ENCODE measurements at places on chromosomes 4 and X. TPM values are rescaled to one million over a fixed set of nuclear protein-coding genes. Genes with fewer than 3 reads are reported as not detected.

- no peak for DNase-seq
Observed at GRCh38 chr4:164892018-164892417, 15.0 kb downstream of the APELA start.

GRCh38 chr4:104596189-104596588 lies 101.5 kb upstream of the CXXC4 start:
- DNase-seq: no peak

DNA sequence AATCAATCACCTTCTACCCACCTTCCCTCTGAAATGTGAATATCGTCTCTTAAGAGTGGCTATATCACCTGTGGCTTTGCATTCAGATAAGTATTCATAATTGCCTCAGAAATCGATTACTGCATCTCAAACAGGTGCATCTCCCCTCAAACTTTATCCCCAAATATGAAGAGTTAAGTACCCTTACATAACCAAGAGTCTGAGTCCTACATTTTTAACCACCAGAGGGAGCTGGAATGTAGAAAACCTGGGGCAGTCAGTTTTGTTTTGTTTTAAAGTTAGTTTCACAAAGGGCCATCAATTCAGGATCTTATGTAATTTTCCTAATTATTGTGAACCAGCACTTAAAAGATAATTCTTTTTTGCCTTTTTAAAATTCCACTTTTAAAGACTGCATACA lies 5.7 kb downstream of the TCEANC start:
- no peak for DNase-seq

DNA sequence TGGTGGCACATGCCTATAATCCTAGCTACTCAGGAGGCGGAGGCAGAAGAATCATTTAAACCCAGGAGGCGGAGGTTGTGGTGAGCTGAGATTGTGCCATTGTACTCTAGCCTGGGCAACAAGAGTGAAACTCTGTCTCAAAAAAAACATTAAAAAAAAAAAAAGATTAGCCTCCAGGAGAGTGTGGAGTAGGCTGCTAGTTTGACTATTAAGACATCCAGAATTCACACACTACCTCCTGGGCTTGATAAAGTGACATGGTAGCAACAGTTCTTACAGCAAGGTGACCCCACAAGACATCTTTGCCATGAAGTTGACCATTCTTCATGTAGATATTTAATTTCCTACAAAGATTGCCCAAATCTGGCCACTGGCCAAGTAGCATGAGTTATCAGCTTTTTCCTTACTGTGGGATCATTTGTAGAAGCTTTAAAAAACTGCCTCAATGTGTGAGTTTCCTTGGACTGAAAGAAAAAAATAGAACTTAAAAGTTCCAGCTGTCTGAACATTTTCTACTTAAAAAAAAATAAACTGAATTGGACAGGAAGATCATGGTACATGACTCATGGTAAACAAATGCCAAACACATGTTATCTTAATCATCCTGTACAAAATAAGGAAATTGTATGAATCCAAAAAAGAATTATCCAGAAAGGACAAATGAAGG lies 35.3 kb upstream of the SPRY1 start:
- no peak for DNase-seq

DNA sequence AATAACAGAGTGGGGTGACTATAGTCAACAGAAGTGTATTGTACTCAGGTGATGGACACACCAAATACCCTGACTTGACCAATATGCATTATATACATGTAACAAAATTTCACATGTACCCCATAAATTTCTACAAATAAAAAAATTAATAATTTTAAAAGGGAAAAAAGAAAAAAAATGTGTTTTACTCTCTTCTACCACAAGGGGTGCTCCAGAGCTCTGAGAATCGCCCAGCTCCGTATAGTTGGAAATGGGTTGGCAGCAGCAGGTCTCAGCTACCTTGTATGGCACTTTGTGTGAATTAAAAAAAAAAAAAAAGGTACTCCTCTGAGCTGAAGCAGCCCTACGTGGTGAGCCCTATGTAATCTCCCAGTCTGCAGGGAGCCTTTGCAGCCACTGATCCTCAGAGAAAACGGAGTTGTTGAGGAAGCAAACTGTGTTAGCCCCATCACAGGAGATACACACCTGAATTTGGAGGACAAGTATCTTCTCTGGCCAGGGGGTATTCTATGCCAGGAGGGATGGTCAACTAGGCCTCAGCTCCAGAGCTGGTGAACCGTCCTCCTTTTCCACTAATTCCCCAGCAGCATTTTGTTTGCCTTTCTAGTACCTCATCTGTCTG lies 17.2 kb upstream of the POLA1 start:
- no peak for DNase-seq

AMTN gene
- not detected for total RNA-seq

DGAT2L6 gene
- not detected for total RNA-seq
